ENCODE measurements at places on chromosomes 1 and 21.

DNA sequence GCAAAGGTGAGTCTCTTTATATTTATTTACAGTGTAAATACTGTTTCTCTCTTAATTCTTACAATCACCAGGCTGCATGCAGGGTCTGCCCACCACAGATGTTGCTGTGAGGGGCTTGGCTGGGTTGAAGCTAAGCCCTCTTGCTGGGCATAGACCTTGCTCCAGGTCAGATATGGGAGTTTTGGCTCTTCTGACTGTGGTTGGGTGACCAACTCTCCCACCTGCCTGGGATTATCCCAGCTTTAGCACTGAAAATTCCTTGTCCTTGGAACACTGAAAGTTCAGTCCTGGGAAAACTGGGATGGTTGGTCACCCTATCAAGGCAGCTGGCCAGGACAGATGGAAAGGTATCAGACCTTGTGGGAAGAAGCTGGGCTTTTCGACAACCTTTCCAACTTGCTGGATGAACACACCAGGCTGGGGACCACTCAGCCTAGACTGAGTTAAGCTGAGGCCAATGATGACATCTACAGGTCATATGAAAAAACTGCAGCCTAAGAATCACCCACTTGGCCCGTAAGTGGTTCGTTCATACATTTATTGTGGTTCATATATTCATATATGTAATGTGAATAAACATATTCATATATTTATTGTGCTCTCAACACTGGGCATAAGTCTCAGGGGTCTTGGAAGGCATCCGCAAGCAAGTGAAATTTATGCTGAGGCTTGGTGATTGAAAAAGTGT is 26.6 kb upstream of the HPDL start:
- DNase-seq = peak; percentile 79

GRCh38 chr1:218817071-218817470 is 356.6 kb upstream of the LYPLAL1 start:
- DNase-seq = no peak

GRCh38 chr21:28018213-28018612 is 974.5 kb downstream of the LTN1 start:
- no peak for DNase-seq

DNA sequence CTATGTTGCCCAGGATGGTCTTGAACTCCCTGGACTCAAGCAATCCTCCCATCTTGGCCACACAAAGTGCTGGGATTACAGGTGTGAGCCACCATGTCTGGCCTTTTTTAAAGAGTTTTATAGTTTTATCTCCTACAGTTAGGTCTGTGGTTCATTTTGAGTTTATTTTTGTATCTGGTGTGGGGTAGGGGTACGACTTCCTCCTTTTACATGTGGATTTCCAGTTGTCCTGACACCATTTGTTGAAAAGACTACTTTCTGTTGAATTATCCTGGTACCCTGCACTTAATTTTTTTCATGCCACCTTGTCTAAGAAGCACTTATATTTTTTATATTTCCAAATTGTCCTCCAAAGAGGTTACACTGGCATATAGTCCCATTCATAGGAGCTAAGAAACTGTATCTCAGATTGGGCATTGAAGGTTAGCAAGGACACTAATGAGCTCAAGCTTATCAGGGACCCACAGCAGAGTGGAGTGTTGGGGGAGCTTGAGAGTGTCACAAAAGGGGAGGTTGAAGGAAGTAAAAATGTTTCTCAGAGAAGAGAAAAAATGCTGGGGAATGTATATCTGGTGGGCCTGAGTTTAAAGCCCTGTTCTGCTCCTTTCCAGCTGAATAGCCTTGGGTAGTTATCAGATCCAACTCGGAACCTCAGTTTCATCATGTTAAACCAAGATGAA is 23.4 kb upstream of the MEF2D start:
- DNase-seq = no peak

- no peak for DNase-seq
Observed at GRCh38 chr1:216169351-216169750, 253.9 kb downstream of the USH2A start.

DNA sequence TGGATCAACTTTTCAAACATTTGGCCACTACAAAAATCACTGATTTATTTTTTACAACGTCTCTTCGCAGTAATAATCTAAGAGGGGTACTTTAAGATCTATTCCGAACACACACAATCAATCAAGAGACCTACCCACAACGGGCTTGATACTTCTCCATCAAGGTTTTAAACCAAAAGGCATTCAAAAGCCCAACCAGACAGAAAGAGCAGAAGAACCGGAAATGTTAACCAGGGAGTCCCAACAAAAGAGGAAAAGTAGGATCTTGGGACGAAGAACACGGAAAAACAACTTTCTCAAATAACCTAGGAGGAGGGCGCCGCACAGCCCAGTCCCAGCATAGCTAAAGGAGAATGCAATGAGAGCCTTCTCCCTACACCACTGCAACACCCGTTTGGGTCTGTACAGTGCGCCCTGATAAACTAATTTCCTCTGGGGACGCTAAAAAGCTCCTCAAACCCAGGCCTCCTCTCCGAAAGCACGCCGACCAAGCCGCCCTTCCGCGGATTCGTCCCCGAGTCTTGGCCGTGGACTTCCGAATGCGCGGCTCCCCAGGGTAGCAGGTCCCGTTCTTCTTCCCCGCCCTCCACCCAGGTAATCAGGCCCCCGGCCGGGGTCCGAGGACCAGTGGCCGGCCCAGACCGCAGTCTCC is 623 bp downstream of the RPL22 start:
- DNase-seq = no peak

DNA sequence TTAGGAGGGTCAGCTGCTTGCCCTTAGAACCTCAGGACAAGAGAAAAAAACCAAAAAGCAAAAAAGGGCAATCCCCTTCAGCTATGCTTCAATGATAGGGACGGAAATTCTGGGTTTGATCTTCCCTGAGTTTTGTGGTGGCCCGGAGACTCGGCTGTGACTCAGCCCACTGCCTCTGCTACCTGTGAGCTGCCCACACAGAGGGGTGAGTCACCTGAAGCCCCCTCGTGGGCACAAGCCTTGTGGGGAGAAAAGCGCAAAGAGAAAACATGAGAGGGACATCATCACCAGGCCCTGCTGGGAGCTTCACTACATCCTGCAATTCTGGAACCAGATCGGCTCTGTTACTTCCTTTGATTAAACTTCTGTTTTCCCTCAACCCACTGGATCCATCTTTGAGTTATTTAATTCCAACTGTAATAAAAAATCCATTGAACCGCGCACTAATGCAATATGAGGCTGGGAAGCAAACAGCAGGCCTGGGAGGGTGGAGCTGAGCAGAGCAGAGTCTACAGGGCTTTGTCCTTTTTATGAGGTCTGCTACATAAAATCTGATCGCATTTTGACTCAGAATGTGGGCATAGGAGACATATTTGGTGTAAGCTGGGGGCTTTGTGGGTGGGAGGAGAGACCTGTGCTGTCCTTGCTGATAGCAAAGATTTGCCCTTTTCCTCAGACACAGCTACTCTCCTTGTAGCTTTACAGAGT is 58.7 kb upstream of the STUM start:
- no peak for DNase-seq

- no peak for DNase-seq
Observed at GRCh38 chr1:53409233-53409632, 50.0 kb upstream of the DMRTB1 start.

GRCh38 chr1:220001095-220001501 is 45.2 kb downstream of the EPRS1 start:
- no peak for DNase-seq

DNA sequence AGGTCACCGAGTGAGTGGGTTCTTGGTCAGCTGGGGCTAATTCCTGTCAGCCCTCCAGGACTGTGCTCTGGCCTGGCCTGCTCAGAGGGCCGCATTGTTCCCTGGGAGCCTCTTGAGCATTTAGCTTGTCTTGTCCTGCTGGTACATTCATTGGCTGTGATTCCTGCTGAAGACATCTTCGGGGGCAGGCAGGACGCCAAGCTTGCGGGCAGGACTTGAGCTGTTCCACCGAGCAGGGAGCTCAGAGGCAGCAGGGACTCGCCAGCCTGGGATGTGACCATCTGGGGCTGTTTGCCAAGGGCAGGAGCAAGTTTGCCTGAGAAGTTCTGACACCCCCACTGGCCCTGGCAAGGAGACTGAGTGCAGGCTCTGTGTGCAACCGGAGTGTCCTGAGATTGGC is 7.0 kb upstream of the SLC26A9 start:
- DNase-seq = peak; percentile 89

DNA sequence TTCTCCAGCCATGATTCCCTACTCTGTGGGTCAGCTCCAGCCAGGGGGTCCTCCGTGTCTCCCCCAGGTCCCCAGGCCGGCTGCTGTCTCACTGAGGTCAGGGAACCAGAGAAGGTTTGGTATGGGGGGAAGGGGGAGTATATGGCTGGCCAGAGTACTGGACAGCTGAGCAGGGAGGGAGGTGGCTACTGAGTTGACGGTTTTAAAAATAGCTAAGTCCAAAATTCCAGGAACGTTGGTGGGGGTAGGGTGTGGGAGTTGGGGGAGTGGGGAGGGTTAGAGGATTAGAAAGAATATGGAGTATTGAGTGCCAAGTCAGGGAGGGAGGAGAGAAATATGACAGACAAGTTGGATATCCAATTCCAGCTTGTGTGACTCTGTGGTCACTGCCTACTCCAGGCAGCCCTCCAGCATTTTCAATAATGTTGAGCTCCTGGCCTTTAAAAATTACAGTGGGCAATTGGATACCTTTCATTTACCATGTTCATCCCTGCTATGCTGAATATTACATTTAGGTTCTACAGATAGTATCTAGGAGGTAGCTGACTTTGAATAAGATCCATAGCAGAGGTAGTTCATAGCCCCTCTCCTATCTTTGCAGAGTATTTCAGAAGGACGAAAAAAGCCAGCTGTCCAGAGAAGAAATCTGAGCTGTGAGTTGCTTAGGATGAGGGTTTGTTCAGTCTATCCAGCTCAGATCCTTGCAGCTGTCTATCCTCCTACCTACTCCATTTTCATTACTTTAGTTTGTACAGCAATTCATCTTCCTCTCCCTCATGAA is at the start of gene HJV:
Gene HJV (minus strand): TSS at position 114 of the 781 bp plus-strand sequence. CDS start 1,504 bp downstream, outside the sequence.
- DNase-seq = no peak

DNA sequence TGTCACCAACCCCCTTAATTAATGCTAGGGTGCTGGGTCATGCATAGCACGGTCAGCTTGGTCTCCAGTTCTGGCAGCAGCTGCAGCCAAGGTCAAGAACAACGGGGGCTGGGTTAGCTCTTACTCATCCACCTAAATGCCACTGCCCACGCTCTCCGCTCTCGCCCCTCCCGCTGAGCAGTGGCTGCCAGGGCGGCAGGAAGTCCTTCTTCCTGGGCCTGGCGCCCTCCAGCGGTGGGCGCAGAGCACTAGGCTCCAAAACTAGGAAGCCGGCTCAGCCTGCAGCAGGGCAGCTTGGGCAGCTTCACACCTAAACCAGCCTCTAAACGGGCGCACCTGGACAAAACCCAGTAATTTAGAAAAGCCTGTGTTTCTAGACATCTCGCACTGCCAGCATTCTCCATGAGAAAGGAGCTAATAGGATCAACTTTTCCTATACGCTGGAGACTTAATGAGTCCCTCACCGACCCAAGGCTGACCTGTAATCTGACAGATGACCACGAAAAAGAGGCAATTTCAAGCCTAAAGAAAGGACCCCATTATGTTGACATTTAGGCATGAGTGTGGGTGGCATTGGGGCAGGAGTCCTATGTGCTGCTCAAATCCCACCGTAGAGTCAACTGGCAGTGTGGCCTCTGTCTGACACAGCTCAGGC is 78.4 kb upstream of the LRRN2 start:
- peak; percentile 89 for DNase-seq

GRCh38 chr1:116826818-116827606 is 72.8 kb downstream of the CD2 start:
- no peak for DNase-seq

GRCh38 chr1:204872262-204872881 is 1.7 kb downstream of the NFASC start:
- DNase-seq = peak; percentile 55

- DNase-seq = no peak
Observed at GRCh38 chr1:95426772-95427171, 192.8 kb downstream of the RWDD3 start.

GRCh38 chr1:110249256-110249655 is 39.1 kb downstream of the KCNC4 start:
- DNase-seq = no peak

- peak; percentile 89 for DNase-seq
Observed at GRCh38 chr1:7281821-7282220, 489.3 kb upstream of the VAMP3 start.

DNA sequence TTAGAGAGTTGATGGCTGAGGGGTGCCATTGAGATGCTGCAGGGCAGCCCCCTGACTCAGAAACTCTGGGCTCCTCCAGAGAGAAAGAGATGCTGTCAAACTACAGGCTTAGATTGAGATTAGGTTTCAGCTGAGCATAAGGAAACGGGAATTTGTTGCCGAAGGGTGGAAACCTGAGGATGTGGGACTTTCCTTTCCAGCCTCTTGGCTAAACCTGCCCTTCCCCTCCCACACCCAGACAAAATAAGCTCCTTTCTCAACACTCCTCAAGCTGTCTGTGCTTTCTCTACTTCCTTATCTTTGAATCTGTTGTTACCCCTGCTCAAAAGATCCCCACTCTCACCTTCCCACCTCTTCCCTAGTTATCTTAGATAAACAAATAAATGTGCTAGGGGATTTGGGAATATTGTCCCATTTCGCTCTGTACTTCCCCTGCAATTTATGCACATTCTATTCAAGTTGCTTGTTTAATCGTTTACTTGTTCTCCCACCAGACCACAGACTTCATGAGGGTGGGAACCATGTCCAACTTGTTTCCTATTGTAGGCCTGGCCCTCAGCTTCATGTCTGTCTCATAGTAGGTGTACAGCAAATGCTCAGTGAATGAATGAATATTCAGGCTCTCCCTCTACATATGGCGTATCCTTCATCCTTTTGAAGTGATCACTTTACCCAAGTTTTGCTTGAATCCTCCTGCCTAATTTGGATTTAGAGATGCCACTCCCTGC is 30.6 kb upstream of the MARK1 start:
- DNase-seq = no peak

GRCh38 chr1:101086783-101087182 is 61.2 kb upstream of the DPH5 start:
- DNase-seq = no peak

GRCh38 chr1:109827986-109828385 is 64.3 kb upstream of the EPS8L3 start:
- no peak for DNase-seq

GRCh38 chr1:34780528-34780927 is 486 bp upstream of the GJB3 start:
- DNase-seq = no peak

DNA sequence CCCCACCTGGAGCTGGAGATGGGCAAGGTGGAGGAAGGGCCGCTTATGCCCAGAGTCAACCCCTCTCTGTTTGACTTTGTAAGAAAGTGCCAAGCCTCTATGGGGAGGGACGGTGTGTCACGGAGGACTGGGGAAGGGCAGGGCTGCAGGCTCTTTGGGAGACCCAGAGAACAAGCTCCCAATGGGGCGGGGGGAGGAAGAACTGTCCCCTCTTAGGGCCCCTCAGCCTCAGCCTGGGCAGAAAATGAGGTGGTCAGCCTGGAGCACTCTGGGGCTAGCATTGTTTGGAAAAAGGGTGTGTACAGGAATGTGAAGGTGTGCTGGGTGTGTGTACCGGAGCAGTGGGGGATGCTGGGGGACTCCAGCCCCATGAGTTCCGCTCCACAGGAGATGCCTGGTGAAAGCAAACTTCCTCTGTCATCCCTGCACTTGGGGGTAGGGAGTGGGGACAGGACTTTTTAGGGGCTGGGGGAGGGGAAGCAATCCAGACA is 1.2 kb upstream of the INAVA start:
- DNase-seq = no peak

- DNase-seq = peak; percentile 77
Observed at GRCh38 chr1:54227091-54227602, 27.2 kb downstream of the MRPL37 start.
